ENCODE measurements at places on chromosomes 6 and 20.

GRCh38 chr6:106702046-106702445 is 72.7 kb downstream of the QRSL1 start:
- DNase-seq, result no peak

GRCh38 chr6:94600636-94601035 is 976.7 kb upstream of the MANEA start:
- no peak for DNase-seq

DNA sequence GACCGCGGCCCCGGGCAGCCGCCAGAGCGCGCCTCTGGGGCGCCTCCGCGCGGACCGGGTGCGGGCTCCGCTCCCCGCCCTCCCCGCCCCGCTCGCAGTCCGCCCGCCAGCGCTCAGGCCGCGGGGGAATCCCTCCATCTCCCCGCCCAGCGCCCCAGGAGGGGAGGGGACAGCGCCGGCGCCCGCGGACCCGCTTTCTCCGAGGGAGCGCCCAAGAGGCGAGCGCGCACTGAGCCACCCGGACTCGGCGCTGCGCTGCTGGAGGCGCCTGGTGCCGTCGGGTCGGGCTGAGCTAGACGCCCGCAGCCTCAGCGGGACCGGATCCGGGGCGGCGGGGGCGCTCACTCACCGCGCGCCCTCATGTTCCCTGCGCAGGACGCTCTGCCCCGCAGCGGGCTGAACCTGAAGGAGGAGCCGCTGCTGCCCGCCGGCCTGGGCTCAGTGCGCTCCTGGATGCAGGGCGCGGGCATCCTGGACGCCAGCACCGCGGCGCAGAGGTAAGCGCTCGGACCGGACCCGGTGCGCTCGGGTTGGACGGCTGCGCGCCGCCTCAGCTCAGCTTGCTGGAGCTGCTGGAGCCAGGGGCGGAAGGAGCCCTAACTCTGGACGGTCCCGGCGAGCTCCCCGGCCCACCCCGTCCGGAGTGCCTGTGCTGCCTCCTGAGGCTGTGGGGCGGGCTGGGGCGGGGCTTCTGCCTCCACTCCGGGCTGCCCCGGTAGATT is 867 bp downstream of the EBF4 start:
- peak; percentile 56 for DNase-seq

GRCh38 chr6:17269840-17270239 is 11.3 kb upstream of the RBM24 start:
- DNase-seq, result no peak

DNA sequence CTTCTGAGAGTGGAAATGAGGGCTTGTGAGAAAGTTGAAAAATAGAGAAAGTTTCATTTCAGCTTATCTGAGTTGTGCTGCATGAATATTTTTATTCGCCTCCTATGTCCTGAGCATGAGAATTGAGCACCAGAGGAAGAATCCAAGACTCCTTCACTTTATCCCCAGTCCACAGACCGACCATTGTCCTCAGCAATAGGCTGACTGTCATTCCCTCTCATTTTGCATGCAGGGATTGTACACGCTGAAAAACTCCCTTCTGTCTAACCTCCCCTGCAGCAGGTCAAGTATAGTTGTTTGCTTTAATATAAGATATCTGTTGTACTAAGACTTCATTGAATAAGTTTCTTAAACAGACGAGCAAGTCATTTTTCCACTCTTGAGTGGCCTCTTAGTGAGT is 437.6 kb downstream of the PRKN start:
- DNase-seq, result no peak

DNA sequence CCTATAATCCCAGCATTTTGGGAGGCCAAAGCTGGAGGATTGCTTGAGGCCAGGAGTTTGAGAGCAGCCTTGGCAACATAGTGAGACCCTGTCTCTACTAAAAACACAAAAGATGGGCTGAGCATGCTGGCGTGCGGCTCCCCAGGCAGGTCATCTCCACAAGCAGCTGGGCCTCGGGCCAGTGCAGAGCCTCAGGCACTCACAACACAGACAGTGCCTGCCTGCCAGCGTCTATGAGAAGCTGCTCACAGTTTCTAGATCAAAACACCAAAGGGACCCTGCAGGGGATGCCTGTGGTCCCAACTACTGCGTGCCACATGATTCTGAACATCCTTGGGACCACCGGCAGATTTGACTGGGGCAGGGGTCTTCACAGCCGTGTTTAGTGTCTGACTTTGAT is 59.4 kb downstream of the GINS1 start:
- no peak for DNase-seq

- DNase-seq, result no peak
These were observed 229.2 kb downstream of the PRL start for GRCh38 chr6:22067671-22068070.

DNA sequence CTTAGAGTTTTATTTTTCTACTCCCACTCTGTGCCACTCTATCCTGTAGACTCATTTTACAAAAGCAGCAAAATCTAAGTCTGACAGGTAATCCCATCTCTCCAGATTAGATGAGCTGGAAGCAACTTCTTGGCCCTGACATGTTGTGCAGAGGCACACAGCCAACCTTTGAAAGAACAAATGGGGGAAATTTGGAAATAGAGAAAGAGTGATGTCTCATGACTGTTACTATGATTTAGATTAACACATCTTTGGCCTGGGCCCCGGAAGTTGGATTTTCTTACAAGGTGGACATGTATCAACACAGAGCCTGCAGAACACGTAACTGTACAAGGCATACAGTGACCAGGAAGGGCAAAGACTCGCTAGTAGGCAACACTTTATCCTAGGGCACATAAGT is 227.7 kb downstream of the MYLK4 start:
- DNase-seq, result no peak

DNA sequence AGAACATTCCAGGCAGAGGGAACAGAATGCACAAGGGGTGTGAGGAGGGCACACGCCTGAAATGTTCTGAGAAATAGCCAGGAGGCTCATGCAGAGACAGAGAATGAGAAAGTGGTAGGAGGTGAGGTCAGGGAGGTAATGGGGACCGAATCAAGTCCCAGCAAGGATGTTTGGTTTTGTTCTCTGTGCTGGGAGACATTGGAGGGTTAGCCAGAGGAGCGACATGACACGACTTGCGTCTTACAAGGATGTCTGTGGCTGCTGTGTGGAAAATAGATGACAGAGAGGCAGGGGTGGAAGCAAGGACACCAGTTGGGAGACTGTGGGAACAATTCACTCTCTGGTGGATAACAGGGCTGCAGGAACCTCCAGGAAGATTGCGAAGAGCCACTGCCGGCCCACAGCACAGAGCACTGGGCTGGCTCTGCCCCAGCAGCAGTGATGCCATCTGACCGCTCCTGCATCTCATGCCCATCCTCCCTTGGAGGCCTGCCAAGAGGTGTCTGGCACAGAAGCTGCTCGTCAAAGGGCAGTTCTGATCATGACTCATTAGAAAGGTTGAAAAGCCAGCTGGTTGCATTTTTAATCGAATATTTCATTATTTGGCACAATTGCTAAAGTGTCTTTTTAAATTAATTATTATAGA is 57.7 kb upstream of the CD83 start:
- no peak for DNase-seq

- no peak for DNase-seq
These were observed 170.0 kb downstream of the LY86 start for GRCh38 chr6:6758546-6758914.

- no peak for DNase-seq
These were observed 5.5 kb upstream of the DAAM2 start for GRCh38 chr6:39786649-39787048.

DNA sequence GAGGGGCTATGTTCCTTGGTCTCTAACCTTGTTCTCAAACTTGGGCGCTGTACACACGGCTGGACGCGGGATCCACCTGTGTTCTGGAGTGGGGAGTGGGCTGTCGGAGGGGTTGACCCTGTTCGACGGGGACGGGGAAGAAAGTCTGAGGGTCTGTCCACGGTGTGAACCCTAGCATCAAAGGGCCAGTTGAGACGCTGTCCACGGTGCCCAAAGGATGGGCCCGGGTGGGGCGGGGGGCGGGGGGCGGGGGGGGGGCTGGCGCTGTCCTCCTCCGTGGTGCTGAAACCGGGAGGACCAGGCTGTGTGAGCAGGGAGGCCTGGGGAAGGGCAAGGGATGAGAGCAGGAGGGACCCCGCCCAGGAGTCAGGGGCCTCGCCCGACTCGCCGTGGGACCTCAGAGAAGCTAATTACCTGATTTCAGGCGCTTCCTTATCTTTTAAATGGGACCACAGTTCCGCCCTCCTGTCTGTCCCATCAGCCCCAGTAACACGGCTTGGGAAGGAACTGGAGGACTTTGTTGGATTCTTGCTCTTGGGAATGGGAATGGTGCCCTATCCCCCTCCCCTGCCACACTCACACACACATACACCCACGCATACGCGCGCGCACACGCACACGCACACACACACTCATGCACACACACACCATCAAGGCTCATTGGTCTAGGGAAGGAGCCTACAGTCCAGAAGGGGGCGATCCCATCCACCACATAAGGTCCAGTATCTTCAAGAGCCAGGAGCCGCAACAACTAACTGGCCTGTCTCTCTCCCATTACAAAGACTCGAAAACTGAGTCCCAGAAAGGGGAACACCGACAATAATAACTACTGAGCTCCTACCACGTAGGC is 1.0 kb upstream of the VSTM2L start:
- peak; percentile 76 for DNase-seq

DNA sequence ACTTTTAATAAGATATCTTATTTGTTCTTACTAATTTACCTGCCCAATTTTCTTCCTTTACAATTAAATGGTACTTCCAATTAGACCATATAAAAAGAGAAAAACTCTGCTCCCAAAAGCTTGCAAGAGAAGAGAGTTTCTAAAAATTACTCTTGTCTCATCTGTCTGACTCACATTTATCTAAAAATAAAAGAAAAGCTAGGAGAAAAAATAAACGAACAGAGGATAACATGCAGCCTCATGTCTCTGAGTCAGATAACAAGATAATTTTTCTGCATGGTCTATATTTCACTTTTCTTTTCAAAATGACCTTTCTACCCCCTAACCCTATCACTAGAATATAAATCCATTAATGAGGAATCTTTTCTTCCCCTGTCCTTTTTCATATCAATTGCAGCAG is 127.2 kb upstream of the TCF21 start:
- DNase-seq, result no peak

GRCh38 chr20:973785-974194 is 28.3 kb downstream of the RSPO4 start:
- DNase-seq, result peak; percentile 50

- DNase-seq, result no peak
These were observed 381.3 kb upstream of the SPTLC3 start for GRCh38 chr20:12627485-12627884.

GRCh38 chr6:21033575-21034026 is 499.3 kb downstream of the CDKAL1 start:
- no peak for DNase-seq

DNA sequence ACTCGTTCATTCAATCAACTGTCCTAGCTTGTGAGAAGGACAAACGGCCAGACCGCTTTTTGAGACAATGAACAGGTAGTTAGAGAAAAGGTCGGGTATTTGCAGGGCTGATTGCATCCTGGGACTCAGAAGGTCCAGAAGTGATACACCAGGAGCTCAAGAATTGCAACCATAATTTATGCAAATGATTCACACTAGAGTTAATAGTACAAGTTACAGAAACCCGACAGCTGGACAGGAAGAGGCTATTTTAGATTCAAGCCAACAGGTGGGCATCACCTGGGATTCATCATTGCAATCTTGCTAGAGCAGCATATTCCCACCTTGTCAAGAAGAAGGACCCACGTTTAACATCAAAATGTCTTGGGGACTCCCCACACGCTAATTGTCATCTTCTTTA is 83.5 kb downstream of the TNFAIP3 start:
- DNase-seq, result no peak

- DNase-seq, result no peak
These were observed 47.1 kb upstream of the TMEM181 start for GRCh38 chr6:158512809-158513208.

GRCh38 chr6:31116661-31117385 is 2.2 kb downstream of the PSORS1C1 start:
- no peak for DNase-seq

- no peak for DNase-seq
These were observed 23.1 kb upstream of the KCNB1 start for GRCh38 chr20:49505518-49505917.

GRCh38 chr6:70592391-70593117 is 25.8 kb downstream of the SDHAF4 start:
- no peak for DNase-seq

DNA sequence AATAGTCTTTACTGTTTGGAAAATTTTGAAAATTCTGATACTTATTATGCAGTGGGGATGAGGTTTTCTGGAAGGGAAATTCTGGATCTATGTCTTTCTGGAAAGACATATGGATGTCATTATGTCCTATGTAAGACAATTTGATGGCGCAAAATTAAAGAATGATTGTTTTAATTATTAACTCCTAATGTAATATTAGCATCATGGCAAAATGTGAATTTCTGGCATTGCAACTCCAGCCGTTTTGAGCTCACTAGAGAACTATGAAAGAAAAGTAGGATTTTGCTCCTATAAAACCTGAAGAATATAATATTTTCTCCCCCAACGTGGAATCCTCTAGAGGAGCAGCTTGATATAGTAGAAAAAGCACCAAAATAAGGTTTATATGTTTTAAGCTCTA is 243.2 kb downstream of the RFPL4B start:
- no peak for DNase-seq

- no peak for DNase-seq
These were observed 138.4 kb upstream of the TNFAIP3 start for GRCh38 chr6:137728386-137729349.

GRCh38 chr6:139323511-139324300 is 31.9 kb upstream of the TXLNB start:
- no peak for DNase-seq

GRCh38 chr6:11977193-11977592 is 34.9 kb upstream of the HIVEP1 start:
- DNase-seq, result no peak

- DNase-seq, result no peak
These were observed 164.9 kb downstream of the JARID2 start for GRCh38 chr6:15410752-15411151.

DNA sequence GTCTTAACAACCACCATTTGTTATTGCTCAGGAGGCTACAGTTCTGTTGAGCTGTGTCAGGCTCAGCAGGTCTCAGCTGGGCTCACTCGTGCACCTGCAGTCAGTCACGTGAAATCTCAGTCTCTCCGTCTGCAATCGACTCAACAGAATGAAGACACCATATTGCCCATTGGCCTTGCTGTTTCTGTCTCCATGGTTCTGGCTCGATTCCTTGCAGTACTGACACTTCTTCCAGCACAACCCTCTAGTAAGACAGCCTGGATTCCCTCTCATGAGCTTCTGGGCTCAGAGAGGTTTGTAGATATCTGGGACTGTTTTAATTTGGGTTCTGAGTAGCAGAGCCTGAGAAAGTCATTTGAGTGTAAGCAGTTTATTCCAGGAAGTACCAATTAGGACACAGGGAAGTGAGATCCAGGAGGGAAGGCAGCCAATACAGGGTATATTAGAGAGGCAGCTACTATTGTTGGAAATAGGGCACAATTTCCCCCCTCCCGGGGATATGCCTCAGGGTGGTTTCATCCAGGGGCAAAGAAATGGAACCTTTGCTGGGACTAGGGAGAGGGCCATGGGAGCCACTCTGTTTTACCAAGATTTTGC is 87.4 kb upstream of the RALGAPA2 start:
- no peak for DNase-seq

DNA sequence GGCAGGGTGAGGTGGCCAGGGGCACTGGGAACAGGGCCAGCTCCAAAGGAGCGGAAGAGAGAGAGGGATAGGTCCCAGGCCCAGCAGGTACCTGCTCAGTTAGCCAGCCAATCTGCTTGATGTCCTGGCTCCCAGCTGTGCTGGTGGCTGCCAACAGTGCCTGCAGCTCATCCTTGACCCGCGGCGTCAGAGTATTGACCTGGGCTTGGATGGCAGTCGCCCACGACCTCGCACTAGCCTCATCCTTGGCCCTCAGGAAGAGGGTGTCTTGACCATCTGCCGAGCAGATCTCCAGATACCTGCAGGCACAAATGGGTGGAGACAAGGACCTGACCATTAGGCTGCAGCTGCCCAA is 11.1 kb upstream of the CDK5RAP1 start:
- no peak for DNase-seq

All from GM12891 (cell line).